ENCODE measurements at places on chromosomes 7 and 10.

DNA sequence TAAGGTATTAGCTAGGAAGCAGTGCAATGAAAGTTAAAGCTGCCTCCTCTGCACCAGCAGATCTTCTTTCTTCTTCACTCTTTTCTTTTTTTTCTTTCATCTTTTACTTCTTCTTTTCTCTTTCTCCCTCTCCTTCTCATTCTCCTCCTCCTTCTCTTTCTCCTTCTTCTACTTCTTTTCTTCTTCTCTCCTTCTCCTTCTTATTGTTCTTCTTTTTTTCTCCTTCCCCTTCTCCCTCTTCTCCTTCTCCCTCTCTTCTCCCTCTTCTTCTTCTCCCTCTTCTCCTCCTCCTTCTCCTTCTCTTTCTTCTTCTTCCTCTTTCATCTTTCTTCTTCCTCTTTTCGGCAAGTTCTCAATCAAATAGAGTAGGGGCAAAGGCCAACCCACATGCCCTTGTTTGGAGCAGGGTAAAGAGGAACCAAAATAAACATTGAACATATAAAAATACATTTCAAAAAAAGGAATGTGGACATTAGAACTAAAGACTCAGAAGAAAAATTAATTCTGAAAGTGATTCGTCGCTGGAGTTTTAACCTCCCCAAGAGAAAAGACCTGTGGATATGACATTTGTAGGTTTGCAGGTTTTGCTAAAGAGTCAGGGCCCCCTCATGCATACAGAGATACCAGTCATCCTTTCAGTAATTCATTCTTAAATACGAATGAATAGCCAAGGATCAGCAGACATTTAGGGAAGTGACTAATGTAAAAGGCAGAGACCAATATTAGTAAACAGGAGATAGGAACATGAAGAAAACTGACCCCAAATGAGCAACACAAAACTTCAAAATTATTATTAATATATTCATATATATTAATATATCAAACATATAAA, 93.0 kb upstream of the RSU1 start:
- no peak for DNase-seq

DNA sequence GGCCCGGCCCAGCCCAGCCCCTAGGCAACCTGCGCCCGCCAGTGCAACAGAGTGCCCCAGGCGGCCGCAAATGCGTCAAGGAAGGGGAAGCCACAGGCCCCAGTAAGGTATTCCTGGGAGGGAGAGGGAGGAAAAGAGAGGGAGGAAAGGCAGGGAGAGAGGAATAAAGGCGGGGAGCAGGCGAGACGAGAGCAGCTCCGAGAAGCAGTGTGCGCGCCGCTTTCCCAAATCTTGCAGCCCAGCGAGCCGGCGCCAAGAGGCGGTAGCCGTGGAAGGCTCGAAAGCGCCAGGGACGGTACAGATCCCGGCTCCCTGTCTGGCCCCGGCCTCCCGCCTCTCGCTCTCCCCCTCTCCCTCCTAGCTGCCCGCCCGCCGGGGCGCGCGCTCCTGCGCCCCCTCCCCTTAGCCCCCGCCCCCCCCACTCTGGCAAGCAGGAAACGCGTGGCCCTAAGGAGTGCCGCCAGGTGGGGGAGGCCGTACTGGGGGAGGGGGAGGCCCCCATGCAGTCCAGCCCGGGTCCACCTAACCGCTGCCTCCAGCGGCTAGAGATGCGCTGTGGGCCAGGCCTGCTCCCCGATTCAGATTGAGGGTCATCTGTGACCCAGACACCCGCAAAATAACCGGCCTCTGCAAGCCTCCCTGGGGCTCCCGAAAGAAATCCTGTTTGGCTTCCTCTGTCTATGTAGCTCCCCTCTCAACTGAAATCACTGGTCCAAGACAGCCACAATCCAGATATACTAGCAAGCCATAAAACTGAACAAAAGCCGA, 4.3 kb downstream of the HOXA10 start:
- DNase-seq: no peak

DNA sequence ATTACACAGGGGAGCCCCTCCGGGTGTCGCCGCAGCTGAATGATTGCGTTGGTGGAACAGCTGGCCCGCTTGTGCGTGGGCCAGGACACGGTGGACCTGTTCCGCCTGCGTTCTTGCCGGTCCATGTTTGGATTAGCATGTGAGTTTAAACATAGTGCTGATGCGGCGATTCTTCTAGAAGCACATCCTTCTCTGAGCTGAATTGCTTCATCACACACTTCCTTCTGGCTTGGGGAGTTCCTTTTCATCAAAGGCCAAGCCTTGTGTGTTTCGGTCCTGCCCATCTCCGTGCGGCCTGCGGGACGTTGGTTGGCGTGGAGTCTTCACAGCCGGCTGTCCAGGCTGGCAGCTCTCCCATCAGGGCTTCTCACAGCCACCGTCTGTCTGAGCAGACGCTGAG, 45.5 kb upstream of the SLC29A4 start:
- DNase-seq: no peak

GRCh38 chr7:77439572-77439971, 23.4 kb upstream of the GSAP start:
- DNase-seq: no peak

DNA sequence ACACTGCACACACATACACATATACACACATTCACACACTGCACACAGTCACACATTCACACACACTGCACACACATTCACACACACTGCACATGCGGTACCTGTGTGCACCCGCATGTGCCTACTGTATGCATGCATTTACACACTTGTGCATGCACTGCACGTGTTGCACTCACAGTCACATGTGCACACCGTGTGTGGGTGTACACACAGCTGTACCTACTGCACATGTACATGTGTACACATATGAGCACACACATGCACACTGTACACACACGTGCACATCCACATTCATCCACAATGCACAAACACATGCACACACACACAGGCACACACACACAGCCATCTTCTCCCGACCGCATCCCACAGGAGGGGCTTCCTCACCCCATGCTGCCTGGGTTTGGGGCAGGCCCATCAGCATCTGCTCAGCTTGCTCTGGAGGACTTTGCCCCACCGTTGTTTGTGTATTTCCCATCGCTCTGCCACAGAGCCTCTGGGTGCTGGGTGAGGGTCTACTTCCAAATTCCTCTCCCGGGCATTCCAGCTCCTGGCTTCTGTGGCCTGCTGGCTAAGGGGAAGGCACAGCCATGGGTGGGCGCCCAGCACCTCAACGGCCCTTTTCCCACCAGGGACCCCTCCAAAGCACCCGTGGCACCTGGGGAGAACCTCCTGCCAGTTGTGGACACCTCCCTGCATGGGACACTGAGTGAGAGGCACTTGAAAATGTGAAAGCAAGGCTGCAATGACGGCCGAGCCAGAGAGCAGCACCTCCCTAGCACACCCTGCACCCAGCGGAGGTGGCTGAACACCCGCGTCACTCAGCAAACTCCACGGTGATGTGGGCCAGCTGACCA, 324.3 kb downstream of the PTPRN2 start:
- no peak for DNase-seq

- no peak for DNase-seq
Observed at GRCh38 chr7:111226800-111227199, 135.9 kb downstream of the LRRN3 start.

DNA sequence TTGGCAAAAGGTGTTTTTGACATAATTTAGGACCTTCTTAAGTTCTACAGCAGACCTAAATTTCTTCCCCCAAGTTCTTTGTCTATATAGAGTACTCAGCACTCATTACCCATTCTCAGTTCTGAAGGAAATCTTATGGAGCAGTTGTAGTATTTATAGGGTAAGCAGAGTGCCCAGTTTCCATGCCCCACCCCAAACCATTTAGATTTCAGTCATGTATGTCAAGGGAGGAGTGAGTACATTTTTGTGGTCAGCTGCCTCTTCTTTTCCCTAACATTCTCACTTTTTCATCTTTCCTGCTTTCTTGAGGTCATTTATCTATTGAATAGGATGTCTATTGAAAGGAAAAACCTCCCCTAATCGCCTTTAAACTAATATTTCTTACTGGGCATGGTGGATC, 83.3 kb downstream of the KAT6B start:
- no peak for DNase-seq

GRCh38 chr10:109915566-109915965, 7.7 kb downstream of the XPNPEP1 start:
- DNase-seq: no peak

- no peak for DNase-seq
Observed at GRCh38 chr7:45053401-45053800, 35.4 kb downstream of the NACAD start.

DNA sequence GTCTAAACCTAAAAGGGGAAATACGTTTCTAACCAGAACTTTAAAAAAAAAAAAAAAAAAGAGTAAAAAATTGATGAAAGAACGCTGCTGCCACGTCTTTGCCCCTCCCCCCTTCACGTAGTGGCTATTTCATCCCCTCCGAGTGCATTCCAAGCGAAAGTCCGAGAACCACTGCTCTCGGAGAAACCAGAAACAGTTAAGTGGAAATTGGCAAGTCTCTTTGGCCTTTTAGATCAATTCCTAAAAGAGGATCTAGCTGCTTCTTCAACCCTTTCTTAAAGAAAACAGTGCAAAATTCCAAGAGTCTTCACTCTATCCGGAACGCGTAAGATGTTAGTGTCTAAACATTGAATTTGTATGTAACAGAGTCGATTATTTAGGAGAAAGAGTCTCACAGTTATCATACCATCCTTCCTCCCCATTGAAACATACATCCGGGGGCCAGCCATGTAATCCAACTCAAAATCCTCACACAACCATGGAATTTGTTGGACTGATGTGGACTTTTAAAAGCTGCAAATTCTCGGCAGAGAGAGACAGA, 1.1 kb downstream of the P4HA1 start:
- DNase-seq: peak; percentile 28

DNA sequence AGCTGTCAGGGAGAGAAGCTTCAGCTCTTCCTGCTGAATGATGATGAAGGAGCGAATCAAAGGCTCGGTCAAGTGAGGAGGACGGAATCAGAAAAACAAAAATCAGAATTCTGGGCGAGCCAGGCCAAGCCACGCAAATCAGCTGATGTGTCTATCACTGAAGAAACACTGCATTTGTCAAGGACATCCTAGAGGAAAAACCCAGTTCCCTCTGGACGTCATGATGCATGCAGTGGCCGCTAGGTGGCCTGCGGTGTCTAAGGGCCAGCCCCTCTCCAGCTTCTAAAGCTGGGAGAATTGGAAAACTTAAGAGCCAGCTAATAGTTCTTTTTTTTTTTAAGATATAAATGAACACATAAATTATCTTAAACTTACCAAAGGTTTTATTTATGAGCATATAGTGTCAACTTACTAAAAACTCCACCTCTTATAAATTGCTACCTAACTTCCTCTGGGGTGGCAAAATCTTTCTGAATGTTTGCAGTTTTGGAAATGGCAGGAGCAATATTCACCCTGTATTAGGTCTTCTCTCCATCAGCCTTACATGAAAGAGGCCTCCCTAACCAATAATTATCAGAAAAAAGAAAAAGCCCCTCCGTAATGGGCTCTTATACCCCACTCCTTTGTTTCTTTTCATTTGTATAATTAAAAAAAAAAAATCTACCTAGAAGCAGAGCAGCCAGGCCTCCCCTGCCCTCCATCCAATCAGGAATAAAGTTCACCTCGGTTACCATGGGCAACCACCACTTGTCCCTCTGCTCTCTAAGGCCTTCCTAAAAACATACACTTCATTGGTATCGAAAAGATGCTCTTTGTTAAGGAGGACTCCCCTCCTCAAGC, 186.8 kb downstream of the USP6NL start:
- DNase-seq: no peak

- DNase-seq: no peak
Observed at GRCh38 chr7:88281749-88282148, 24.9 kb downstream of the STEAP4 start.

DNA sequence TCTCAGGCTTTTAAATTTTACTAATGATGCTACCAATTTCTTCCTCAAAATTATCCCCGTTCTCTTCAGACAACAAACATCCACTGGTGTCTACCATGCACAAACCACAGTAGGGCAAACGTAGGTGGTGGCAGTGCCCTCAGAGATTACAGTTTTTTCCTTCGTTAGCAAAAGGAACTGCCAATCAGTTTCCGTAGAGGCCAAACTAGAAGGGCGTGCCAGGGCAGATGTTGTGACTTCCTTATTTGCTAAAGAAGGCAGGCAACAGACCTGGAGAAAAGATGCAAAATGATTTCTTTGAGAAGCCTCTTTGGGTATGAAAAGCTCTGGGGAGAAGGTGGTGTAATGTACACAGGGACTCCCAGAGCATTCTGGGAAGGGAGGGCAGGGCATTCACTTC, 7.6 kb upstream of the FAM180A start:
- DNase-seq: no peak

DNA sequence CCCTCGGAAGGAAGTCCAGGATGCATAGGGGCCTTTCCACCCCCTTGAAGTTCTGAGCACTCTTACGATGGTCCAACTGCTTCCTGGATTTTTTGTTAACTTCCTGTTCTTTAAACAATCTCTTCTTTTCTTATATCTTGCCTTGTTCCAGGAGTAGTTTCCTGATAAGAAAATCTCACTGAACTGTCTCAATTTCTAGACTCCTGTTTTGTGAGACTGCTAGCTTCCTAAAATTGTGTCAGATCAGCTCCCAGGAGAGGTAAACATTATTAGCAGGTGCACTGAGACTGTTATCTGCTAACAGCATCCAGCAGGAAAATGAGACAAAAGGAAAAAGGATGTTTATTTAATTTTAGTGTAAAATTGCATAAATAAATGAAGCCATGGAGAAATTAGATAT, 106.2 kb upstream of the PITRM1 start:
- DNase-seq: no peak

GRCh38 chr10:95832216-95833041, 75.3 kb upstream of the CC2D2B start:
- peak; percentile 7 for DNase-seq

GRCh38 chr7:139813151-139813550, 15.9 kb upstream of the TBXAS1 start:
- no peak for DNase-seq

DNA sequence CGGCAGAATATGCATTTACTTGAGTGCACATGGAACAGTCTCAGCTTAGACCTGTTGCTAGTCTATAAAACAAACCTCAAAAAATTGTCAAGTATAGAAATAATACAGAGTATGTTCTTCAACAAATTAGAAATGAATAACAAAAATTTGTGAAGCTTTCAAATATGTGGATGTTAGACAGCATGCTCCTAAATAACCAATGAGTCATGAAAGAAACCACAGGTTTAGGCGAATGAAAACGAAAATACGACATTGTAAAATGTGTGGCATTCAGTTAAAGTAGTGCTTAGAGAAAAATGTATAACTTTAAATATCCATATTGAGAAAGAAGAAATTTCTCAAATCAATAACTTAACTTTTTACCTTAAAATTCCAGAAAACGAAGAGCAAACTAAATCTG, 760.0 kb upstream of the SORCS1 start:
- DNase-seq: no peak

DNA sequence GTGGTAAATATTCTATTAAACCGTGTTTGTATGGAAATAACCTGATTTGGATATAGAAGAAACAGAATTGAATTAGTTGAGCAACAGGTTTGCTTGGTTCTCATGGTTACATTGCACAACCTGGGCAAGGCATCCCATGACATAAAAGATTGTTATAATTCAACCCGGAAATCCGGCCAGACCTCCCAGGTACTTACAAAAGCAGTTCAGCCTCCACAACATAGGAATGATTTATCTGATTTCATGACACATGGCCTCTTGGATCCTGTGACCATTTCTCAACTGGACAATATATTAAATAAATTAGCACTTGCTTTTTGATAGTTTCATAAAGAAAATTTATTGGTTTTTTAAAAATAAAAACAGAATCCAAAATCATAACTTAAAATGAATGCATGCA, 55.1 kb upstream of the PTPN12 start:
- no peak for DNase-seq
